ENCODE measurements at places on chromosomes 7 and 10.

GRCh38 chr7:1324028-1324900 lies 91.6 kb downstream of the UNCX start:
- DNase-seq = no peak

- no peak for DNase-seq
These were observed 78.9 kb upstream of the EGR2 start for GRCh38 chr10:62895063-62895462.

DNA sequence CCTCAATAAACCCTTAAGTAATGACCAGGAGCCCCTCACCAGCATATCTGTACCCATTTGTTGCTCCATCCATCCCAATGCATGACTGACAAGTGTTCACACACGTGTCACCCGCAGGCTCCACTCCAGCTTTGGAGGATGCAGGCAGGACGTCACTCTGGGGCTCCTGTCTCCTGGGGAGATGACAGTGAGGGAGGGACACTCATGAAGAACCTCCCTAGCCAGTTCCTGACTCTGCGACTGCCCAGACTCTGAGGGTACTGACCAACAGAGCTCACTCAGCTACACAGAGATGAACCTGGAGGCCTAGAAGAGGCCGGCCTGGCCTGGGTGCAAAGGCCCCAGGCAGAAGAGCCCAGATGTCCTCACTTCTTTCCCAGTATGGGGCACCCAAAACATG lies 135.1 kb upstream of the RET start:
- no peak for DNase-seq

DNA sequence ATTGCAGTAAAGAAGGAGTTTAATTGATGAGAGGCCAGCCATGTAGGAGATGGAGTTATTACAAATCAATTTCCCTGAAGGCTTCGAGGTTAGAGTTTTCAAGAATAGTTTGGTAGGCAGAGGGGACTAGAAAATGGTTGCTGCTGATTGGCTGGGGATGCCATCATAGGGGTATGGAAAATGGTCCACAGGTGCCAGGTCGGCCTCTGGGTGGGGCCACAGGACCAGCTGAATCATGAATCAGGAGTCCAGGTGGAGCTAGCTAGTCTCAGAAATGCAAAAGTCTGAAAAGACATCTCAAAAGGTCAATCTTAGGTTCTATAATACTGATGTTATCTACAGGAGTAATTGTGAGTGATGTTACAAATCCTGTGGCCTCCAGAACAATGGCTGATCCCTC lies 714.0 kb upstream of the GHITM start:
- no peak for DNase-seq

DNA sequence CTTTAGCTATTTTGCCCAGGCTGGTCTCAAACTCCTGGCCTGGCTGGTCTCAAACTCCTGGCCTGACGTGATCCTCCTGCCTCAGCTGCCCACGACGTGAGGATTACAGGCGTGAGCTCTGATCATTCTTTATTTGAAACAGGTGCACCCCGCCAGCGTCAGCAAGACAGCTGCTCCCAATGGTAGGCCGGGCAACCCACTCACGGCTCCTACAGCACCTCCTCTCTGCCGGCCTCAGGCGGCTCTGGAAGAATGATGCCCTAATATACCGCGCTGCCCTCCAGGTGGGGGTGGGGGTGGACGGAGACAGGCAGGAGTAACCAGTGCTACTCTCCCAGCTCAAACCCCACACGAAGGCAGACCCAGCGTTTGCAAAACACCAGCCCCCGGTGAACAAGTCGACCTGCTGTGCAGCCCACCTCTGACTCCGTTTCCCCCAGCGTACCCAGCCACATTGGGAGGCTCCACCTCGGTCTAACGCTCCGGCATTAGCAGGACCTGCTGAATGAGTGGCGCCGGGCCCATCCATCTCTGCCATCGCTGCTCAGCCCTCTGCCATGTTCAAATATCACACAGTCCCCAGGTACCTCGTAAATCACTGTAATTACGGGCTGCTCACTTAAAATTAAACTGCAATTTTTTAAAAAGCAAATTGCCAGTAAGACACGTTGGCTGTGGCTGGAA lies 148.6 kb downstream of the ELFN1 start:
- DNase-seq = no peak

GRCh38 chr10:122448600-122448999 lies 5.9 kb upstream of the ARMS2 start:
- no peak for DNase-seq

- DNase-seq = no peak
These were observed 72.3 kb downstream of the AMZ1 start for GRCh38 chr7:2760098-2760889.

DNA sequence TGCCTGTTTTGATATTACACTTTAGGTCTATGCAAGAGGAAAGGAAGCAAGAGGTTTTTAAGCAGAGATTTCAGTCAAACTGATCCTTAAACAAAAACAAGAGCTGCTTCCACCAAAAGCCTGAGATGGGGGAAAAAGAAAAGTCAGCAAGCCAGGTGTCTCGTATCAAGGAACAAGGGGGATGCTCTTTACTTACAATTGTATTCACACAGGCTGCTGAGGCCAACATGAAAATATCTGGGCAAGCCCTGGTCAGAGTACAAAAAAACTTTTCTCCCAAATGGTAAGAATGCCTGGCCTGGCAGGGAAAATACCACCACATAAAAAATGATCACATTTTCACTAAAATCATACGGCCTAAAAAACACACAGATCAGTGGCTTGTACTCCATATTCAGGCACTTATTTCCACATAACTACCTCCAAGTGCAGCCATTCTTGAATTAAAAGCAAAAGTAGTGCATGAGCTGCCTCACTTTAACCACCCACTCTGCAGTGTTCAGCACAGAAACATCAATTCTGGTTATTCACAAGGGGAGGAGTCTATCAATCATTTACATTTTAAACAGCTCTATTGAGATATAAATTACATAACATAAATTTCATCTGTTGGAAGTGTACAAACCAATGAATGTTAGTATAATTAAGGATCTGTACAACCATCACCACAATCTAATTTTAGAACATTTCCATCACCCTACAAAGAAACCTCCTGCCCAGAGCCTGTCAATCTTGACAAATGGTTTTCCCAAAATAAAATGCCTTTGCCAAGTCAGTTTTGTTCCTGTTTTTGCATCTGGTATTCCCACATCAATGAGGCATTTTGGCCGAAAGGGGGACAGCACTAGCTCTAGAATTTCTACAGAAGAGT lies 70.2 kb downstream of the GRB10 start:
- no peak for DNase-seq

DNA sequence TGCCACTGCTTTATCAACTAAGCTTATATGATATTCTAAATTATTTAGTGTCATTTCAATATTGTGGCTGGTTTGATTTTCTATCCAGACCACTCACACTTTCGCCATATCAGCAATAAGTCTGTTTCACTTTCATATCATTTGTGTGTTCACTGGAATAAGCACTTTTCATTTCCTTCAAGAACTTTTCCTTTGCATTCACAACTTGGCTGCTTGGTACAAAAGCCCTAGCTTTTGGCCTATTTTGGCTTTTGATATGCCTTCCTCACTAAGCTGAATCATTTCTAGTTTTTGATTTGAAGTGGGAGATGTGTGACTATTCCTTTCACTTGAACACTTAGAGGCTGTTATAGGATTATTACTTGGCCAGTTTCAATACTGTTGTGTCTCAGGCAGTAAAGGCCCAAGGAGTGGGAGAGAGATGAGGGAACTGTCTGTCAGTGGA lies 120.9 kb upstream of the NAMPT start:
- DNase-seq = no peak

GRCh38 chr7:44050915-44051560 lies 6.5 kb downstream of the DBNL start:
- no peak for DNase-seq

GRCh38 chr7:104857458-104858425 lies 156.3 kb upstream of the KMT2E start:
- DNase-seq = no peak

DNA sequence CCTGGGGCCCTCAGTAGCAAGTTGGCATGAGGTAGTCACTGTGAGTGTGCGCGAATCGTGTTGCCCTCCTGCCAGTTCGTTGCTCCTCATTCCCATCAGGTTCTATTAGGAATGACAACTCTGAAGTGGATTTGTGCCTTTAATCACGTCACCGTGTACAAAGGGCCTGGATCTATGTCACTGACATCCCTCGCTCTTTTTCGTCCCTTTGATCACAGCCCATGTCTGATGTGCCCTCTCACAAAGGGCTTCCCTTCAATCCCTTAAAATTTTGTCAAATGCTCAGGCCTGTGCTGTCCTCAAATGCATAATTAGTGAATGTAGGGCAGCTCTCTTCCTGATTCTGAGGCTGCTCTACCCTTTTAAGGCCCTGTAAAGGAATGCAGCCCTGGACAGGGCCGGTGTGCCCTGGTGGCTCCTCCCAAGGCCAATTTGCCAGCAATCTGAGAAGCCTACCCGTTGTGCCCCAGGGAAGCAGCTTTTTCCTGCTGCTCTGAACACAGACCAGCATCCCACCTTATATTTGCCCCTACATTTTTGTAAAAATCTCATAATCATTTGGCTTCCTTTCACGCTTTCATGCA lies 93.6 kb downstream of the TMEM178B start:
- no peak for DNase-seq

GRCh38 chr7:54664235-54665228 lies 94.5 kb downstream of the SEC61G start:
- DNase-seq = peak; percentile 17

- DNase-seq = no peak
These were observed 300.9 kb upstream of the NPSR1 start for GRCh38 chr7:34357068-34357467.

GRCh38 chr10:102752934-102753664 lies 9.4 kb downstream of the WBP1L start:
- peak; percentile 81 for DNase-seq

- DNase-seq = no peak
These were observed 24.1 kb downstream of the MINDY4 start for GRCh38 chr7:30795161-30795948.

- peak; percentile 76 for DNase-seq
These were observed 202.6 kb upstream of the FOXK1 start for GRCh38 chr7:4479367-4480039.

DNA sequence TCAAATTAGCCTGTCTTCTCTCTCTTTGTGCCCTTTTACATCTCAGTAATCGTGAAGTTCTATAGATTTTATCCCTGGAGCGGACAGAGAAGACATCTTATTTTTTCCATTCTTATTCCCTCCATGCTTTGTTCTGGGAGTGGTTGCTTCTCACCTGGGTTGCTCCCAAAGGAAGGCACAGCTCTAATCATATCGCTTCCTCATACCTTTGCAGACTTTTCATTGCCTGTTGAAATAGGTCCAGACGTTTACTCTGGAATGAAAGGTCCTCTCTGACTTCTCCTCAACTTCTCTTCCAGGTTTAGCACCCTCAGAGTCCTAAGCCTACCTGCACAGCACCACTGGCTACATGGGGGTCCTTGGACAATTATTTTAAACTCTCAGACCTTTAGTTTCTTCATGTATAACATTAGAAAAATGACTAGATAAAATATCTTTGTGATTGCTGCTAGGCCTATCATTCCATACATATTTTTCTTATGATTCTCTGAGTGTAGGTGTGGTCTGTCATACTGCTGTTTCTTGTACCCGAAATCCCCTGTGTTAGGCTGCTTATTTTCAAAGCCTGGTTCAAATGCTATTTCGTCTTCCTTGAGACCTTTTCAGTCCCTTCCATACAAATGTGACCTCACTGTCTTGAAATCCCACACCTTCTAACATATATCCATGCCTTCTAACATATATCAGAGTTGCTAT lies 418.1 kb downstream of the GFRA1 start:
- DNase-seq = no peak

DNA sequence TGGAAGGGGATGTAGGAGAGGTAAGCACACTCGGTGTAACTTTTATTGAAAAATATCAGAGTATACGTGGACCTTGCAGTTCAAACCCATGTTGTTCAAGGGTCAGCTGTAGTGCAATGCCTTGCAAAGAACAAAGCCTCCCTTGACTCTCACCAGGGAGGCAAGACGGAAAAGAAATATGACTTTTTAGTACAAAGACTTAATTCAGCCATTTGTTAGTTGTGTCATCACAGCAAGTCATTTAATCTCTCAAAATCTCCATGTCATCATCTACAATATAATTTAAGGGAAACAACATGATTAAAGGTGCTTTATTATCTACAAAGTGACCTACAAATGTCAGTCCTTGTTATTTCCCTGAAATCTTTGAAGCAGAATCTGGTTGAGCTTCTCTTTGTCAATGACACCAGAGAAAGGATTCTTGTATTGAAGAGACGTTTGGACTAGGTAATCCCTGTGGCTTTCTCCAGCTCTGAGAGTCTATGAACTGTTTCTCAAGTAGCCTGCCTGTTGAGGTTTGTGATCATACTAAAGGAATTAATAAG lies 502.8 kb downstream of the REEP3 start:
- DNase-seq = no peak

DNA sequence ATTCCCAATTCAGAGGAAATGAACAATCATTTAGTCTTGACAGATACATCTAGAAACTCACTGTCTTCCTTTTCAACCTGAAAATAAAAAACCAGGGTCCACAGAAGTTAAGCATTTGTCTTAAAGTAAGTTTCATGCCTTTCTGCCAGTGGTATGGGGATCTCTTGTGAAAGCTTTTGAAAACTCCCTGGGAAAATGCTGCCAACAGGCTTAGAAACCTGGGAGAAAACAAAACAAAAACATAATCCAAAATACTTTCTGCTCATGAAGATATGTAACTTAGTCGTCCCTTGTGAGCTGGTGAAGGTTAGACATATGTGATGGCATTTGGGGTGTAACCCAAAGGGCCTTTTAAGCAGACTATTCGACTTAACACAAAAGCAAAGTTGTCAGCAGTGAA lies 66.4 kb upstream of the ZNF438 start:
- no peak for DNase-seq

GRCh38 chr10:98676895-98677294 lies 230.2 kb upstream of the HPS1 start:
- no peak for DNase-seq

GRCh38 chr7:47795631-47796030 lies 152.6 kb downstream of the PKD1L1 start:
- no peak for DNase-seq

- no peak for DNase-seq
These were observed 56.0 kb upstream of the TNKS2 start for GRCh38 chr10:91742229-91742628.

DNA sequence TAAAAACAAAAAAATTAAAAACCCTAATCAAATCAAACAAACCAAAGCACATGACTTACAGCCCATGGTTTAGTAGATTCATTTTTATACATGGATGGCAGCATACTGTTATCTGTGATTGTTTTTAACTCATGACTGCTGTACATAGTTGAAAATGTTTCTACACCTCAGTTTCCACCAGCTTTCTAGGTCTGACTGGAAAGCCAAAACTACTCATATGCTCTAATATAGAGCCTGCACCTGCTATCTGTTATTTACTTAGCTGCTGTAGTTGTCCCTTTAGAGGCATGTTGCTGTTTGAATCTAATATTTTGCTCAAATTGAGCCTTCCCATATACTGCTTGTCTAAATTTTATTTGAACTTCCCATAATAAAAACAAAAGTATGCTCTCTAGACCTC lies 289.9 kb upstream of the LRRN3 start:
- no peak for DNase-seq

DNA sequence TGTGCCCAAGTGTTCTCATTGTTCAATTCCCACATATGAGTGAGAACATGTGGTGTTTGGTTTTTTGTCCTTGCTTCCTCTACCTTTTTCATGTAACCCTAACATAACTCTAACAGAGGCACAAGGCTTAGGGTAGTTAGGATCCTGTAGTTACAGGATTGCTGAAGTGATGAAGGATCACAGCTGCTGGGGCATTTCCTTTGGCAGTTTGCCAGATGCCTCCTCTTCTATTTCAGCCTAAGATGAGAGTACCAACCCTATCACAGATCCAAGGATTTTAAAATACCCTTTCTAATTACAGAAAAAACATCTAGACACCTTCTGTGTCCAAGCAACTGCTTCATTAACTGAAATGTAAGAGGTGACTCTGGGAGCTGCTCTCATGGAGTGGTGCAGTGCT lies 141.7 kb upstream of the COL1A2 start:
- no peak for DNase-seq
